ENCODE measurements at places on chromosomes 2 and 18.

GRCh38 chr18:72555968-72556367 lies 11.8 kb upstream of the CBLN2 start:
- no peak for DNase-seq

DNA sequence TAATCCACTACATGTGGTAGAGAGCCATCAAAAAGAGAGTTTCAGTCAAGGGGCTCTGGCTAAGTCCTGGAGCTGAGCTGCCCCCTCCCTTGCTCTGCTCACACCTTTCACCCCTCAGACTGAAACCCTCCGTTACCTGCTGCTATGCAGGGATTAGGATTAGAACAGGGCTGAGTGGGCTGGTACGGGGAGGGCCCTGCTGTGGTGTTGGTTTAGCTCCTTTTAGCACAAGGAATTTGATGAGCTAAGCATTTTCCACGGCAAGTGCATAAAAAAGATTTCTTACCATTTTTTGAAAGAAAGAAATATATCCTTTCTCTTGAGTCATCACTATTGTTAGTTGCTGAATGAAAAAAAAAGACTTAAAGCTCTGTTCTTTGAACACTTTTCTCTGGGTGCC lies 46.3 kb downstream of the TCF7L1 start:
- DNase-seq: no peak

DNA sequence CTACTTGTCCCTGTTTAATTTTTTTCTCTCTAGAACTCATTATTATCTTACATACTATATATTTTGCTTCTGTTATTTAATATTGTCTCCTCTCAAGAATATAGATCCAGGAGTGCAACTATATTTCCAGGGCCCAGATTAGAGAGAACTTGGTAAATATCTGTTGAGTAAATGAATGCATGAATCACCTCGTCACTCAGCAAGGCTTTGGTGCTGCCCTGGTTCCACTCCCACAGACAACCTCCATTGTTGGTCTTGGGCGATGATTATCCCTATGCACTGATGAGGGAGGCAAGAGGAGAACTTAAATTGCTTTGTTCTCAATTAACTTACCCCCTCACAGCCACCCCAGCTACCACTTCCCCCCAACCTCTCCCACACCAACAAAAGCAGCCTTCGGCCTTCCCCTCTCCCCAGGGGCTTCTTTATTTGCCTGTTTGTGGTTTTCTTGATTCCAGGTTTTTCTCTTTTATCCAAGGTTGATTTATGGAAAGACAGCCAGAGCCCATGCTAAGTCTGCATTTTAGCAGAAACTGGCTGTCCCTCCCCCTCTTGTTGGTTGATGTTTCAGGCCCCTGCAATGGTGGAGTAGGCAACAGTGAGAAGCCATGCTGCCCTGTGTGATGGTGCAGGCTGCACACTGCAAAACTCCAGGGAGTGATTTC lies 17.0 kb upstream of the DIPK1C start:
- DNase-seq: no peak

GRCh38 chr2:168604252-168604651 lies 148.2 kb downstream of the CERS6 start:
- DNase-seq: no peak

GRCh38 chr2:72562451-72563153 lies 263.2 kb downstream of the EXOC6B start:
- no peak for DNase-seq

DNA sequence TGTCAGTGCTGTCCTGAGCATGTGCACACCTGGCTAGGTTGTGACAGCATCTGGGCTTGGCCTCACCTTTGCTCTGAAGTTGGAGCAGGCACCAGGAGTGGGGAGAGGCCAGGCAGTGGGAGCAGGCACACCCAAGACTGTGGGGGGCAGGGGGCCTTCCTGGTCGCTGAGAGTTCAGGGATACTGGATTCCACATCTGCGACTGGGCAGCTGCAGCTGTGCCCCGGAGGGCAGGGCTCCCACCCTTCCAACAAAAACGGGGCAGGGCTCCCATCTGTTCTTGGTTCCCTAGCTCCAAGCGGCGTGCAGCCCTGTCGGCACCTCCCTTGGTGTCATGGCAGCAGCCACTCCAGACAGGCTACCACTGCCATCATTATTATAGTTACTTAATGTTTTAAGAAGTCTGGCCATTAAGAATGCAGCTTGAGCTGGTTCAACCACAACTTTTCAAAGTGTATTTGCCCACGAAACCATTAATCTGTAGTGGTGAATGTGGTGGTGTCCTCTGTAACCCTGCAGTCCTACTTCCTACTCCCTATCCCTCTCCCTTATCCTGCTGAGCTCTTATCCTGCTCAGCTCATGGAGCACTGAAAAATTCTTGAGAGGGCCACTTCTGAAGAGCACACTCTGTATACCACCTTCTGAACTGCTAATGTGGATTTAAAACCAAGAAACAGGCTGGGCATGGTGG lies 48.0 kb upstream of the RAB1A start:
- no peak for DNase-seq

DNA sequence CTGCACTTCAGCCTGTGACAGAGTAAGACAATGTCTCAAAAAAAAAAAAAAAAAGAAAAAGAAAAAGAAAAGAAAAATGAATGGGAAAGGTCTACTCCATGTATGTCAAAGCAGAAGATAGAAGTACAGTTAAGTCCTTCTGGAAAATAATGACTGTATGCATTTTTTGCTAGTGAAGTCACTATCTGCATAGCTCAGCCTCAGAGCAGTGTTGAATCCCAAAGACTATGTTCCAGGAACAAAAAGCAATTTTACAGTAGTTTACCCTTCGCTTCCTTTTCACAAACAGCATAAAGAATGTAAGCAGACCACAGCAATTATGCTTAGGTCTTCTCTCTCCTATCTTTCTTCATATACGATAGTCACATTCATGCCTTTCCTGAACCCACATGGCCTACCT lies 497.4 kb downstream of the CMPK2 start:
- DNase-seq: no peak

GRCh38 chr2:181264001-181264400 lies 193.2 kb upstream of the ITGA4 start:
- no peak for DNase-seq

GRCh38 chr18:6994771-6995430 lies 122.7 kb downstream of the LAMA1 start:
- DNase-seq: no peak

DNA sequence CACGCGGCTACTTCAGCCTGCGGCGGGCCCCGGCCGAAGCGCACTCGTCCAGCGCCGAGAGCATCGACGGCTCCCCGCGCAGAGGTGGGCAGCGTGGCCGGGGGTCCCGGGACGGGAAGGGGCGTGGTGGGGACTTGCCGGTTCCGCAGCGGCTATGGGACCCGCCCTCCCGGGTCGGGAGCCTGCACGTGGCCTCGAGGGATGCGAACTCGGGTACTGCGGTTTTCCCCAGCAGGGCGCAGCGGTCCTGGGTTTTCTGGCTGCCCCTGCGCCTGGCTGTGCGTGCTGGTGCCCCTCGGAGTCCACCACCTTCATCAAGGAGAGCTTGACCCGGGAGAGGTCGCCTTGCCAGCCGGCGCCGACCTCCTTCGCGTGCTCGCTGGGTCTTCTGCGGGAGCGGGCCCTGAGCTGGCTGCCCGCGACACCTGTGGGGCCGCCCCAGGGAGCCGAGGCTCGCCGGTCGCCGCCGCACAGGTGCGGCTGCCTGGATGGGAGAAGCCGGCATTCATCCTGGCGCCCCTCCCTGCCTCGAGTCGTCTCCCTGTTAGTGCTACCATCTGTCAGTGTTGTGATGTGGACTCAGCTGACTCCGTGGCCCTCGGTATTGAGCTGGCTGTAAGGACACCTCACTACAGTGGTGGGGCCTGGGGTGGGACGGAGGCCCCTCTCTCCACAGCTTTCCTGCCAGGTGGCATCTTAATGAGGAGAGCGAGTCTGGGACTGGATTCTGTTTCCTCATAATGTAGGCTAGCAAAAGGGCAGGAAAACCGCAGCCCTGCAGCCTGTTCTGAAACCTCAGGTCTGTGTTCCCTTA lies 177.3 kb downstream of the AGAP1 start:
- no peak for DNase-seq

DNA sequence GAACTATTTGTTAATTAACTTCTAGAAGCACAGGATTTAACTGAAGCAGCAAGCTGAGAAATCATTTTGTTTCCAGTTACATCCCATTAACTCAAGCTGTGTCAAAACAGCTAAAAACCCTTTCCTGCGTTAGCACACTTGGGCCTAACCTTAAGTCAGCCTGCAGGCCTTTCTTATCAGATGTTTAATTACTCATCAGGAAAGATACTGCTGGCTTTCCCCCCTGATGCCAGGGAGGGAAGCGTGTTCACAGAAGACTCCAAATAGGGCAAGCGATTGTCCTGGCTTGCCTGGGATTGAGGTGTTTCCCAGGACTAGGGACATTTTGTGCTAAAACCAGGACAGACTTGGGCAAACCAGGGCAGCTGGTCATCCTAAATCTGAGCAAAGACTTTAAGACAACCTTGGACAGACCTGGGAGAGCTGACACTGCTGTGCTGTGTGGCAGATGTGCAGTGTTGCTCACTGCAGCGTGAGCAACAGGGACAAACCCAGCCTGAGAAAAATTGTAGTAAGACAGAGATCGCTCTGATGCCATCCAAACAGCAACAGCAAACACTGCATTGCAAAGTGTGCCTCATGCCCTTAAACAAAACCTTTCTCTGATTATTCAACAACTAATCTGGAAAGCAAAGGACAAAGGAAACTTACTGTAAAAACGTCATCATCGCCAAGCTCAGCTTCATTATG lies 100.9 kb downstream of the SPRED2 start:
- no peak for DNase-seq

DNA sequence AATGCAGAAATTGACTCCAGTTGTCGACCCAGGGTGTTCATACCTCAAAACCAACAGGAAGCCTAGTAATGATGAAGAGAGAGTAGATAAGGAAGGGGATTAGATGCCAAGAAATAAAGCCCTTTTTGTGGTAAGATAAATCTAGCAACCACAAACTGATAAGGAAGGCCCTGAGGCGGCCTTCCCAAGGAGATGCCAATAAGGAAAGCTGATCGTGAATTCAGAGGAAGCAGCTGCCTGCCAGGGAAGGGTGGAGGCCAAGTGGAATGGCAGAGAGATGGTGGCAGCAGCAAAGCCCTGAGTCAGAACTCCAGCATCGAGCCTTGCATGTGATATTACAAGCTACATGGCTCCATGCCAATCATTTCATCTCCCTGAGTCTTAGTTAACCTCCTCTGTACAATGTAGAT lies 126.3 kb downstream of the IRS1 start:
- DNase-seq: no peak

DNA sequence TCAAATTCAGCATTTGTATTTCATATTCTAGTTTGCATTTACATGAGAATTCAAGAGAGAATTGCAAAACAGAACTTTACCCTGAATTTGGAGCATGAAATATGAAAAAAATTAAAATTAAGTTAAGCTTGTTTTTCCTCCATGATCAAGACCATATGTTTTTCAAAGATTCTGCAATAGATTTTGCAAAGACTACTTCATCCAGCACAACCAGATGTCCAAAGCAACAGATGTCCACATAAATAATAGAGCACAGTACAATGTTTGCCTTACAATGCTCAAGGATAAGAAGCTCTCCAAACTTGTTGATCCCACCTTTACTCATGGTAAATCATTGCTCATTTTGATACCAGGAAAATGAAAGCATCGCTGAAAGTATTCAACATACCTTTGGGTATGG lies 25.6 kb downstream of the FAP start:
- no peak for DNase-seq

DNA sequence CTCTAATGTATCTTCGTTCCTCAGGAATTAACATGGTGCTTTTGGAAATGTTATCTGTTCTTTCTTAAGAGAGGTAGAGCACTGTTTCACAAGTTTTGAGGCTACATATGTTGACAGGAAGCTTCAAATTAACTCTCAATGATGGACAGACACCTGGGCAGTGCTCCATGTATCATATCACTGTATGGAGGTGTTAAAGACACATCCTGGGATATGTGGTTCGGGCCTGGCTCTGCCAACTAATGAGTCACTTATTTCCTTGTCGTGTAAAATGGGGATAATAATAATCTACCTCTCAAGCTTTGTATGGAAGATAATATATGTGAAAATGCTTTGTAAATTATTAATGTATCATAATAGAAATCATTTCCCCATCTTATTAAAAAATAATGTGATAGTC lies 90.2 kb downstream of the PARD3B start:
- no peak for DNase-seq

- DNase-seq: no peak
Measured at GRCh38 chr2:216633616-216634369, 573 bp downstream of the IGFBP2 start.

DNA sequence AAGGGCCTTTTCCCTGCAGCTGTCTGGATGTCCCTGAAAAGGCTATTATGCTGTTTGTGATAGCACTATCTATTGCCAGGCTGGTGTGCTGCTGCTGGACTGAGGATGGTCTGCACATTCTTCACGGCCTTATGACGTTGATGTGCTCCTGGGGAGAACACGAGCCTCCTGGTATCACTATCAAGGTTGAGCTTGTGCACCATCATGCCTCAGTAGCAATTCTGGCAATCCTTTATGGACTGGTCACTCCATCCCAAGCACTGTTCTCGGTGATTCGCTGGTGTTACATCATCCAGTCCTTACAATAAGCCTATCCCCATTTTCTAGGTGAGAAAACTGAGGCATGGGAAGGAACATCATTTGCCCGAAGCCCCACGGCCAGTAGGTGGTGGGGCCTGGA lies 18.2 kb upstream of the CCBE1 start:
- DNase-seq: no peak

DNA sequence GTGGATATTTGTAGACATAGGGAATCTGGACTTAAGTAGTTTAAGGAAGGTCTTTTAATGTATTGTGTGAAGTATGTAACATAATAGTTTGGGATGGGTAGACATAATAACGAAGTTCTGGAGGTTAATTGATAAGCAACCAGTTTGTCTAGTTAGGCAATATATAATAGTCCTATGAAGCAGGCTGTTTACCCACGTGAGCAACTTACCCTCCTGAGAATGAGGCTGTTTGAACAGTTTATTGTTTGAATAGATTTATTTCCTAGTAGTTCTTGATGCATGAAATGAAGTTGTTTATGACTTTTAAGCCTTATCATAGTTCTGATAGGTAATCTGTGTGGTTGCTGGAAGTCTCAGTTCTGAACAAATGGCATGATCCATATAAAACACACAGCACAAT lies 361.5 kb downstream of the GALNT13 start:
- DNase-seq: no peak

DNA sequence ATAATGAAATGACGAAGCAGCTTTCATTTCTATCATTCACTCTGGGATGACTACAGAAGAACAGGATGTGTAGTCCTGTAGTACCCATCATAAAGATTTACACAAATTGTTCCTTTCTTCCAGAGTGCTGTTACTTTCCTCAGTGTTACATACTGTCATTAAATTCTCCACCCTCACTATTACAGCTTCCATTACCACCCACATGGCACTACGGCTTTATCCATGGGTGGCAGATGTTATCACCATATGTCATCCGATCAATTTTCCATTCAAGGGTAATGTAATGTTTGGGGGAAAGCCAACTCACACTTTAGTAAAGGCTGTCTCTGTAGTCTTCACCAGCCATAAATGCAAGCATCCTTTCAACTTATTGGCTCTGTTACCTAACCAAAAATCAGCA lies 7.1 kb upstream of the CSRNP3 start:
- no peak for DNase-seq

DNA sequence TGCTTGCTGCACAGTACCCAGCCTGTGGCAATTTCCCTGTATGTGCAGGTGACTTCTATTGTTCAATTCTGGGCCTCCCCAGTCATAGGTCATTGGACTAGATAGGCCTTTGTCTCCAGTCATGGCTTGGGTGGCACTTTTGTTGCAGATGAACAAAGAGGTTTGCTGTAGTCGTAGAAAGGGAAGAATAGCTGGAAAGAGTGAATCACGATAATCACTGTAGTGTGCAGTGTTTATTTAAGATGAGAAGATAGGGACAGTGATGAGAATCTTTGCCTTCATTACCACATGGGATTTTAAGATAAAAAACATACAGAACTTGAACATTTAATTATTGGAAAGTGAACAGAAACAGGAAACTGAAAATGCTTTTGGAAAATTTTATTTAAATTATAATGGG lies 156.1 kb upstream of the CYRIA start:
- no peak for DNase-seq
